ENCODE measurements at places on chromosomes 7 and 10. TPM values are rescaled to one million over a fixed set of nuclear protein-coding genes. Genes with fewer than 3 reads are reported as not detected.

Gene DKK1
- total RNA-seq: 1.7 TPM

Gene MAP3K8
- total RNA-seq: 9.7 TPM

Gene PRRT4
- total RNA-seq: not detected

Gene INA
- total RNA-seq: not detected

Gene EPHB6
- total RNA-seq: 28.7 TPM

Gene TMEM196
- total RNA-seq: not detected

Gene FAM131B
- total RNA-seq: not detected

Gene POLR2J2
- total RNA-seq: 2.0 TPM

Gene TRPV6
- 0.25 TPM for total RNA-seq

Gene NKX1-2
- not detected for total RNA-seq

Gene CD36
- 145 TPM for total RNA-seq

Gene MSS51
- total RNA-seq: 2.1 TPM

Gene SEMA3D
- total RNA-seq: 105 TPM

Gene DLX6
- total RNA-seq: not detected

Gene ATP6V0A4
- not detected for total RNA-seq

Gene SP8
- total RNA-seq: not detected

Gene BAZ1B
- 57.0 TPM for total RNA-seq
